Stimulated activated CD4-positive, alpha-beta T cell treated with anti-CD3 and anti-CD28 coated beads, TNF-alpha, amount 100 ng/mL, for 24 hours (primary cell): ENCODE measurements at places on chromosomes 1 and 21.

GRCh38 chr21:35645991-35646390, 414.3 kb downstream of the SETD4 start:
- no peak for DNase-seq

DNA sequence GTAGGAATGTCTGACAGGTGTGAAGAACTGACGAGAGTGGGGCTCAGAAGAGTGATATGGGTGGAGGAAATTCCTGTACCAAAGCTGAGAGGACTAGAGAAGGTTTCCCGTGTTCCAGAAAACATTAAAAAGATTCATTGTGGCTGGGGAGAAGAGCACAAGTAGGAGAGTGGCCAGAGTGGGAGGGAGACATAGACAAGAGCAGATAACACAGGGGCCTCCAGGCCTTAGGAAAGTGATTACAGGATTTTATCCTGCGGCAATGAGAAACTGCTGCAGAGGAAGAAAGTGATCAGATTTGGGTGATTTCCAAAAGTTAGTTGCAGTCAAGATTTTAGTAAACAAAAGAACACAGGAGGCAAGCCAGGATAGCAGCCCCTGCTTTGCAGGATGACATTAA, 7.9 kb downstream of the C8B start:
- no peak for DNase-seq

DNA sequence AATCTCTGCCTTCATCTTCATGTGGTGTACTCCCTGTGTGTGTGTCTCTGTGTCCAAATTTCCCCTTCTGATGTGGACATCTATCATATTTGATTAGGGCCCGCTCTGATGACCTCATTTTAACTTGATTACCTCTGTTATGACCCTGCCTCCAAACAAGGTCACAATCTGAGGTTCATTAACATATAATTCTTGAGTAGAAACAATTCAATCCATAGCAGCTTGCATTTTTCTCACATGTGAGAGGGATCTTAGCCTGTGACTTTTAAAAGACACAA, 130.9 kb upstream of the RAB4A start:
- DNase-seq, result no peak

- DNase-seq, result no peak
Observed at GRCh38 chr1:12326986-12327385, 97.2 kb downstream of the VPS13D start.

GRCh38 chr1:217153361-217153760, 430.1 kb upstream of the ESRRG start:
- DNase-seq, result no peak

DNA sequence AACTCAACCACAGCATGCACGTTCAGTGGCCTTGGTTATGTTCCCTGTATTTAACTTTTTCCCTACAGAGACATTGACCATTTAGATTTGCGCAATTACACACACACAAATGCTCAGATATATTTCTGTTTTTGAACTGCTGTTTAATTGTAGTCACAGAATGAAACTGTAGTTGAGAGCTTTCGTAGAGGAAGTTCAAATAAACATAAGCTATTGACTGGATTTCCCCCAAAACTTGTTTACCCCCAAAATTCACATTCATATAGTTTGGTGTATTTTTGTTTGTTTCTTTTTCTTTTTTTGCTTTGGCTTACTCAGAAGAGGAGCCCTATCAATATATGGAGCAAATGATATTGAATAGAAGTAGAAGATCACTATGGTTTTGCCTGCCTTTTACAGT, 921.0 kb downstream of the ADGRL2 start:
- DNase-seq, result no peak

DNA sequence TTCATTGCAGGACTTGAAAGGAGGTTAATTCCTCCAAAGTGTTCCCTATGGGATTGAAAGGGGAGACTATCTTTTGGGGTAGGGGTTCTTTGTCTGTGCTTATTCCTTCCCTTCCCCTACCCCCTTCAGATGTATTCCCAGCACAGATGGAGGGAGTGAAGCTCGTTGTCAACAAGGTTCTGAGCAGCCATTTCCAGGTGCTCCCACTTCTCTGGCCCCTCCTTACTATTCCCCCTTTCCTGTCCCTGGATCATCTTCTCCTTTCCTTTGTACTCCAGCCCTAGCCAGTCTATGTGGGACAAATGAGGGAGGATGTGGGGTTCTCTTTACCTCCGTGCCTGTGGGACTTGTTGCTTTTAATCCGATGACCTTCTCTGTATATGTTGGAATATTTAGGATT, 899 bp downstream of the TOMM40L start:
- no peak for DNase-seq

DNA sequence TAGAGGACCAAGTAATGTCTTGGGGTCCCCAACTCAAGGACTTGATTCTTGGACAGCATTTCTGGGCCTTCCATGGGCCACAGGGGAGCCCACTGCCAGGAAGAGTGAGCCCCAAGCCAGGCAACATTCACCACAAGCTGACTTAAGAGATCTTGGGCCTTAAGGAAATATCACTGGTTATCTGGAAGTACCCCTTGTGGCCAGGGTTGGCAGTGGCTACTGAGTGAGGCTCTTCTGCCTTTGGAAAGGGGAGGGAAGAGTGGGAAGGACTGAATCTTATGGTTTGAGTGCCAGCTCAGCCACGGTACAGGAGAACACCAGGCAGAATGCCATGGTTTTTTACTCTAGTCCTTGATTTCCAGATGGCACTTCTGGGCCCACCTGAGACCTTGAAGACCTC, 228.9 kb upstream of the RGS18 start:
- no peak for DNase-seq

DNA sequence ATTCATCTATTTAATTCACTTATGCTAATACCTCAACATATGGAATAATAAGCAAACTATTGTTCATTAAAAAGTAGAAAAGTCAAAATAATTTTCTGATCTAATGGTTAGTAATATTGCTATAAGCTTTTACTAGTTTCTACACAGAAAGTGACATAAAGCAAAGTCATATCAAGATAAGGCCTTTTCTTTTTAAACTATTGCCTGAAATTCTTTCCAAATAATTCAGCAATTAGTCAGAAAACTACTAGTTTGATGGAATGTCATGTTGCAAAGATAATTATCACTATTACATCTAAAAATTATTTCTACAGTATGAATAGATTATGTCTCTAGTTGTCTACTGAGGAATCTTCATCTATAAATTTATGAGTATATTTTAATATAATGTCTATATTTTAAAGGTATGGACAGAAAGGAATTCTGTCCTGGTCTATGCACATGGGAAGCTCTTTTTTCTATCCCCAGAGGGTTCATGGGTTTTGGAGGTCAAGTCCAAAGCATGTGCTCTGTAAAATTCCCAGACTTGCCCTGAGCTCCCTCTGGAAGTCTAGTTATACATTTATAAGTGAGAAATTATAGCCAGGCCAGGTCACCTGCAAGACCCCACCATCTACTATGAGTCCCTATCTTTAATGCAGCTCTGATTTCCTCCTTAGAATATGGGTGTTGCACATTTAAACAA, 84.6 kb upstream of the DPYD start:
- DNase-seq, result no peak

DNA sequence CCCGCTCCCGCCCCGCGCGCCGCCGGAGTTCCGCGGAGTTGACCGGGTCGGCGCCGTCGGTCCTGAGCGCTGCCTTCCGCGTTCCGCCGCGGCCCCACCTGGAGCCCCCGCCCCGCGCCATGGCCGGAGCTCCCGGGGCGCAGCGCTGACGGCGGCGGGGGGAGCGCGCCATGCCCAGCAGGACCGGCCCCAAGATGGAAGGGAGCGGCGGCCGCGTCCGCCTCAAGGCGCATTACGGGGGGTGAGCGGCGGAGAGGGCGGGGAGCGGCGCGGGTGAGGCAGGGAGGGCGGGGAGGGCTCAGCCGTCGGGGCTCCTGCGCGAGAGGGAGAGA, 216 bp downstream of the PRKCZ start:
- DNase-seq, result no peak

GRCh38 chr21:17931080-17931479, 111.9 kb upstream of the C21orf91 start:
- DNase-seq, result no peak

DNA sequence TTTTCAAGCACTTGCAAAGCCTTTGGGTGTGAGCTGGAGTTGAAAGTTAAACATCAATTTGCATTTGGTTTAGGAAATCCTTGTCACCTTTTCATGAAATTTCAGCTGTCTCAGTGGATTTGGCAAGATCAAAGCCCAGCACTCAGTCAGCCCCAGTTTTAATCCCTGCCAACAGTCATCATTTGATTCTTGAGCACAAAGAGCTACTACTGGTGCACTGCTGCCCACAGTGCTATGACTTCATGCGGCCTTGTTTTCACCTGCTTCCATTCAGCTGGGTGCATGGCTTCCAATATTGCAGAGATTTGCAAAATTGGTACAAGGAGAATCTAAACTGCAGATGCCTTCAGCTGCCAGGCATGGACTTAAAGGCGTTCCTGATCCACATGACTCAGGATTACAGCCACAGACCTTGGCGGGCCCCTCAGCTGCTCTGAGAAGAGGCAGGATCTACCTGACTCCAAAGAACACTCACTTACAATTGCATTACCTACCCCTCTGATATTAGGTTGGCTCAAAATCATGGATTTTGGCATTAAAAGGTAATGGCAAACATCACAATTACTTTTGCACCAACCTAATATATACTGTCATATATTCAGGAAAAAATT, 259.1 kb downstream of the DSCAM start:
- DNase-seq, result no peak

DNA sequence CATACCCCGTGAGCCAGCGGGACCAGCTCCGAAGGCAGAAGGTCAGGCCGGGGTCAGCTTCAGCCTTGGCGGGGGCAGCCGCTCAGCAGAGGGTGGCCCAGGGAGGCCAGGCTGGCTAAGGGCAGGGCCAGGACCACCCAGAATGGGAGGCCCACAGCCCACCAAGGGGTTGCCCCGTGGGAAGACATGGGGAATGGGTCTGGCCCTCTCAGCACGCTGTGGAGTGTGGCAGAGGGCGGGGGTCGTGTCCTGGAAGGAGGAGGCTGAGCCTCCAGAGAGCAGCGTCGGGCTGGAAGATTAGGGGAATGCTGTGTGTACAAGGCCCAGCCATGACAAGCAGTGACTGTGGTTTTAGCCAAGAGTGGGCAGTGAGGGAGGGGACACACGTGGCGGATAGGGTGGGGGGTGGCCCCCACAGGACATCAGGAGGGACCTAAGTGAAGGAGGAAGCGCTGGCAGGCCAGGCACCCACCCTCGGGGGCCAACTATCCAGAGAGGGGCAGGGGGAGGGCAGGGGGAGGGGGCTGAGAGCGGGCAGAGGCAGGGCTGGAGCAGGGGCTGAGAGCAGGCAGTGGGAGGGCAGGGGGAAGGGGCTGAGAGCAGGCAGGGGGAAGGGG, 43.9 kb upstream of the POFUT2 start:
- DNase-seq, result no peak

- DNase-seq, result no peak
Observed at GRCh38 chr1:232788235-232788872, 16.9 kb upstream of the MAP10 start.

GRCh38 chr1:16971341-16972188, 8.9 kb downstream of the MFAP2 start:
- DNase-seq, result no peak

- DNase-seq, result no peak
Observed at GRCh38 chr1:29297450-29297849, 61.1 kb downstream of the PTPRU start.

DNA sequence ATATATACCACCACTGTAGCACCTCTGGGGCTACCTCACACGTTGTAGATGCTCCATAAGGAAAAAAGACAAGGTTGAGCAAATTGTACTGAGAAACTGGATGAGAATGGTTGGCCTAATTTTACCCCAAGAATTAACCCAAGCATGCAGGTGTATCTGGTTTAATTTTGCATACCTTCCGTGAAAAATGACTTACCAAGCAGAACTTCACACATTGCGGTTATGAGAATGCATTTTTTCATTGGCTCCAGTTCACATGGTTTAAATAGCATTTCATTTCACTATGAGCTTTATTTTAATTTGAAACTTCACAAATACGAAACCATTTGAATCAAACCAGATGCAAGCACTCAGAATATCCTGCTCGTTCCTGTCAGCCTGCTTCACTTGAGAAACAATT, 512.2 kb downstream of the LTN1 start:
- DNase-seq, result no peak

GRCh38 chr1:153352523-153352922, 3.9 kb upstream of the PGLYRP4 start:
- peak; percentile 51 for DNase-seq

DNA sequence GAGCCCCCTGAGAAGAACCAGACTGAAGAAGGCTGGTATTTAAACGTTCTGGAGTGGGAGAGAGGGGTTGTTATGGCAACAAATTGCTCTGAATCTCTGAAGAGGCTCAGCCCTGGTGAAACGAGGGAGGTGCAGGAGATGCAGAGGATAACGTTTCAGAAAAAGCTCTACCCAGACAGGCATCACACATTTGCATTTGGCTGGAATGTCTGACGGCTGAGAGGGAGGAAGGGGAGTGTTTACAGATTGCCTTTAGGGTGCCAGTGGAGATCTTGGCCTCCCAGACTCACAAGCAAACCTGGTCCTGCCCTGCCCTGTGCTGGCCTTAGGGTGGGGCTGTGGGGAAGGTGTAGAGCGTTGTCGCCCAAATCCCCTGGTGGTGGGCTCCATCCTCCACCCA, 169.0 kb upstream of the AJAP1 start:
- no peak for DNase-seq

- DNase-seq, result no peak
Observed at GRCh38 chr1:19229828-19230325, 19.8 kb upstream of the UBR4 start.

DNA sequence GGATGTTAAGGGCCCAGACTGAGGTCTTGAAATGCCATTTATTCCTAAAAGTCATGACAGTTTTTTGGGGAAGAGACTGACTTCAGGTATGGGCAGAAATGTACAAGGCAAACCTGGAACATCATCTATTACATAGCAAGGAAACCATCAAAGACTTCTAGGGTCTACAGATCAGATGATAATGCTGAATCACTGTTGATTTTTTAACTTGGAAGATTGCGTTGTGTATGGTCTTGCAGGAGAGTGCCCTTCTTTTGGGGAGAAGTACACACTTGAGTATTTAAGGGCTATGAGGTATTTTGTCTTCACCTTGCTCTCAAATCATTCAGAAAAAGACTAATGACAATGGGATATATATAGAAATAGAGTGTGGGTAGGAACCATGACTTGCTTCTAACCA, 15.4 kb upstream of the RD3 start:
- DNase-seq, result no peak

DNA sequence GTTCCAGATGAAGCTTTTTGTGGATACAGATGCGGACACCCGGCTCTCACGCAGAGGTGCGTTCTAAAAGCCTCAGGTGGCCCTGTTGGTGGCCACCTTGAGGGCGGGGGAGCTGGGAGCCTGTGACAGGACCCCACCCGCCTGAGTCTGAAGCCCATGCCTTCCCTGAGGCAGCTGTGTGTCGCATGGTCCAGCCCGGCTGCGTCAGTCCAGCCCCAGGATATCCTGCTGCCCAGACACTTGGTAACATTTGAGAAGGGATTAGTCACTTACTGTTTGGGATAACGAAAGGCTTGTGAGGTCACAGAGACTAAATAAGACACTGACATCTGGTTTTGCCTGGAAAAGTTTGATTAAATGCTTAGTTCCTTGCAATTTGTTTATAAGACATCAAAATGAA, 68.9 kb downstream of the UCK2 start:
- DNase-seq, result no peak

GRCh38 chr1:208874915-208875314, 630.7 kb upstream of the PLXNA2 start:
- DNase-seq, result no peak
